Fibroblast of pulmonary artery (primary cell): ENCODE measurements at places on chromosomes 2 and 18.

- no peak for DNase-seq
These were observed 60.5 kb upstream of the TMEM200C start for GRCh38 chr18:5955861-5956260.

GRCh38 chr2:192157776-192158175 lies 37.0 kb downstream of the TMEFF2 start:
- no peak for DNase-seq

- DNase-seq: no peak
These were observed 41.7 kb upstream of the ELOA2 start for GRCh38 chr18:47077111-47077510.

DNA sequence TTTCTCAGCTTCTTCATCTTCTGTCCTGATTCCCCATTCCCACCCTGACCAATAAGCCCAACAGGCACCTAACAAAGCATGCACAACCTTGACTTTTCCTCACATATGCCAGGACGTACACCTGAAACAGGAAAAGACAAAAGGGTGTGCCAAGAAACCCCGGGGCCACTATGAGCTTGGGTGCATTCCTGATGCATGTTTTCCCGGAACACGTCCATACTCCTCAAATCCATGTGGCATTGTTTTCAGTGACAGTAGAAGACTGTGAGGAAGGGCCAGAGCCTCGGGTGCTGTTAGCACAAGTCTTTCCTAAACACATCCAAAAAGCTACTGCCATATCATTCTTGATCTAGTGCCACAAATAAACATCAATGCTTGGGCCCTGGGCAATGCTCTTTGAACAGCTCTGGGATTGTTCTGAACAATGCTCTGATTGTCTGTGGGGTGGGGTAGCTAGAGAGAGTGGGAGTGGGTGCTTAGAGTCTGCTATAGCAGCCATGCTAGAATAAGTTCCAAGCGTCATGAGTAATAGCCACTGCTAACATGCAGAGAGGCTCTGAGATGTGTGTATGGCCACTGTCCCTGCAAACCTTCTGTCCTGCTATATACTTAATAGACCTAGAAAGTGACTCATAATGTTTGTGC lies 181.7 kb upstream of the CRIM1 start:
- DNase-seq: no peak

GRCh38 chr2:43086451-43087221 lies 139.8 kb downstream of the ZFP36L2 start:
- peak; percentile 99 for DNase-seq

DNA sequence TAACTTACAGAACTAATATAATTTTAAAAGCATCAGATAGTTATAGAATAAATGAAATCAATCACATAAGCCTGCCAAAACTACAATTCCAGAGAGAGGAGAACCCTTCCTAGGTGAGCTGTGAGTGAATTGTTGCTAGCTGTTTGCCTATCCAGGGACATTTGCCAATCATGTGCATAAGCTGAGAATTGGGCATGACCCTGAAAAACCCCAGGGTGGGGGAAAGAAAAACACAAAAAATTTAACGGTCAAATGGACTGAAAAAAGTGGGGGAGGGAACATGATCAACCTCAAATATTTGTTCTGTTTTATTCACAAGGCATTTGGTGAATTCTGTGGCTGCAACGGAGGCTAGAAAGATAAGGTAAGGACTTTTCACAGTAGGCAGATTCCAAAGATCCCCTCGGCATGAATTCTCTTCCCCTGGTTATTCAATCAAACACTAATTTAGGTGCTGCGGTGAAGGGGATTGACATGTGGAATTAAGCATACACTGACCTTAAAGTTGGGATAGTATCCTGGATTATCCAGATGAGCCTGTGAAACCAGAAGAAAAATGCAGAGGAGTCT lies 203.9 kb upstream of the RGPD4 start:
- no peak for DNase-seq

- no peak for DNase-seq
These were observed 53.0 kb upstream of the SLC39A10 start for GRCh38 chr2:195603998-195604397.

GRCh38 chr18:46104128-46104911 lies at the start of gene HAUS1:
HAUS1 (plus strand) TSS chr18:46104385; CDS start chr18:46104412, 27 bp downstream.
- peak; percentile 79 for DNase-seq

DNA sequence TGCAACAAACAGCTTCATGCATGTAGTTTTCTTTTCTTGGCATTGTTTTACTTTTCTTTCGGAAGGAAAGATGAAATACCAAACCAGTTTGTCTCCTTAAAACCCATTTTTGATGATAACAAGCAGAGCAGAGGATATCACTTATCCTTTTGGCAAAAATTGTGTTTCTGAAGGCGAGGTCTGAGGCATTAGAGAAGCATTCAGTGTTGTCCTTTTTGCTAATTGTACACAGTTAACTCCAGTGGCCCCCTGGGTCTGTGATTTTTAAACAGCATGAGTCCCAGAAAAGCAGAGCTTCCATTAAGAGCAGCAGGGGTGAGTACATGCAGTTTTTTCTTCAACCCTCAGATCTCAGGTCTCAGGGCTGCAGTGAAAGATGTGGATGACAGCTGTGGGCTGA lies 41.3 kb downstream of the TTC39C start:
- DNase-seq: no peak

GRCh38 chr2:1990151-1990589 lies 245.9 kb upstream of the PXDN start:
- DNase-seq: no peak
